Activated T-helper 9 cell treated with anti-CD3 and anti-CD28 coated beads, Interleukin-2, amount 50 U/mL, for 16 hours (primary cell): ENCODE measurements at places on chromosomes 5 and 9.

DNA sequence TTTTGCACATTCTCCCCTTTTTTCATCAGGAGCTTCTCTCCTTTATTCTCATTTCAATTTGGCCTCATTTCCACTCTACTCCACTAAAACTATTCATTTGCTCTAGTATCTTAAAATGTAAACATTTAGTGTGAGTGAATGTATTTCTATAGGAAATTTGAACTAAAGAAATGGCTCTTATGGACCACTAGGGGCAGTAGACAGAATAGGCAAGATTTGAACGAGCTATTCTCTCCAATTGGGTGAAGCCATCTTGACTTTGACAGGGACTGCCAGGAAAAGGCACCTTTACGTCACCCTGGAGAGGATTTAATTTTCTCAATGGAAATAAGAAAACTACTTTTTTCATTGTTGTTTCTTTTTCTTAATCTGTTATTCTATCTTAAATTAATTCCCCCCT lies 666.3 kb downstream of the DNAH5 start:
- DNase-seq: no peak

DNA sequence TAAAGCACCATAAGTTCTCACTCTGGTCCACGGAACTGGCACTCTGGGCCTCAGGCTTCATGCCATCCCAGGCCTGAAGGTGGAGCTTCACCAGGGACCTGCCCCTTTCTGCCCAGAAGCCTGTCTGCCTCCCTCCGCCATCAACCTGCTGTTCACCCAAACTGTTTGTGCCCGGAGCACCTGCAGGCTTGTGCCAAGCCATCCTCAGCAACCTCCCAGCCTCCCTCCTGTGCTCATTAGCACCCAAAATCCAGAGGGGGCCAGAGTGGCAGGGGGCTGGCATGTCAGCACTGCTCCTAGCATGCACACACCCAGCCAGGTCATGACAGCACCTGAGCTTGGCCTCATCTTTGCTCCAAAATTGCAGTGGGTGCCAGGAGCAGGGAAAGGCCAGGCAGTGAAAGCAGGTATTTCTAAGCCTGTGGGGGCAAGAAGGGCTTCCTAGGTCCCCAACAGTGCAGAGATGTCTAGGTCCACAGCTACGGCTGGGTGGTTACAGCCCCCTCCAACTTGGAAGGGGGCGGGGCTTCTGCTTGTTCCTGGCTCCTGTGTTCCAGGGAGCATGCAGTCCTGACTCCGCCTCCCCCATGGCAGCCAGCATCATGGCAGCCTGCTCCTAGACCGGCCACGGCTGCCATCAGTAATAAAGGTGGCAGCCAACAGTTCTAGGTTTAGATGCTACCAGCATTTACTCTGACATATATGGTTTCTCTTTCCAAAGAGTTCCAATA lies 85.1 kb downstream of the GIN1 start:
- DNase-seq: no peak

DNA sequence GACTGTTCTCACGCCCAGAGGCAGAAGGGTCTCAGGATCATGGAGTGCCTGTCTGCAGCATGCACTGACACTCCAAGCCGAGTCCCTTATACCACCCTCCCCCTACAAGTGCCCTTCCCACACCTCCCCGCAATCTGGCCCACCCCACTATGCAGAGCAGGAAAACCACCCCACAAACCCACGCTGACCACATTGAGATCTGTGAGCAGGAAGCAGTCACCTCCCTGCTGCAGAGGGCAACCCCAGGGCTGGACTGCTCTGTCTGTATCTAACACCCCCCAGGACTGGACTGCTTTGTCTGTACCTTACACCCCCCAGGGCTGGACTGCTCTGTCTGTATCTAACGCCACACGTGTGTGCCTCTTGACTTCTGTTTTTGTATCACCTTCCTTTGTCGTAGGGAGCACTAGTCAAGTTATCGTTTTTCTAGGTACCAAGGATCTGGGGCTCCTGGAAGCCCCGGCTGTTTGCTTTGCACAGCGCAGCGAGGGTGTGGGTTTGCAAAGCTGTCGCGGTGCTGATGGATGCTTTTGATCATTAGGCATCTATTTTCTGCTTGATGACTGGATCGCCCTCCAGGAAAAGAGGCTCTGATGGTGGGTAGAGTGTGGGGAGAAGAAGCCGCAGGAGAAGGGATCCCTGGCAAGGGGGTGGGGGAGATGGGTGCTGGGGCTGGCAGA lies 21.5 kb downstream of the OLFM1 start:
- no peak for DNase-seq

DNA sequence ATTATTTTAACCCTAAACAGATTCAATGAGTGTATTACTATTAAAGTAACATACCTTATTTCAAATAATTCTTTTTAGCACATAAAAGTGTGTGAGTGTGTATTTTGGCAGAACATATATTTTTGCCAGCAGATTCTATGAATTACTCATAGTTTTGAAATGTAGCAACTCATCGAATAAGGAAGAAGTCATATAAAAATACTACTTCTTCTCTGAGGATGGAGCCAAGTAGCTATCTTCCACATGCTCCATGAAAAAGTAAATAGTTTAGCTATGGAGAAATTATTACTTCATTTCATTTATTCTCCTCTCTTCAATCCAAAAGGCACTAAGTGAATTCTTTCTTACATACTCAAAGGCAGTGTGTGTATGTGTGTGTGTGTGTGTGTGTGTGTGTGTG lies 1090.4 kb upstream of the CDH6 start:
- no peak for DNase-seq

- DNase-seq: no peak
Measured at GRCh38 chr5:132266031-132266835, 8.7 kb downstream of the PDLIM4 start.

DNA sequence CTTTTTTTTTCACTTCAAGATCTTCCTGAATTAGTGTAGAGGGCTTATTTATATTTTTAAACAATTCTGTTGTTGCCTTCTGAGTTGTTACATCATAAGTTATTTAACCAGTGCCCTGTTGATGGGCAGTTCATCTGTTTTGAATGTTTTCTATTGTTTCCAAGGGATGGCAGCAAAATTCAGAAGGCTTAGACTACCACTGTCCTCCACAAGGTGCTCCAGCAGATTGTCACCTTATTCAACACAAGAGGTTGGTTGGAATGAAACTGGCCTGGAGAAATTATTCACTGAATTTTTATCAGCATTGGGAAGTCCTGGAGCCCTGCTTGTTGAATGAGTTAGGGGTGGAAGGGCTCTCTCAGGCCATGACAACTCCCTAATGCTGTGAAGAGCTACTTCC lies 1.3 kb upstream of the KLHL9 start:
- DNase-seq: no peak

- no peak for DNase-seq
Measured at GRCh38 chr5:164210491-164210890, 705.1 kb downstream of the MAT2B start.

GRCh38 chr9:121809356-121810050 lies 158.1 kb downstream of the DAB2IP start:
- no peak for DNase-seq

DNA sequence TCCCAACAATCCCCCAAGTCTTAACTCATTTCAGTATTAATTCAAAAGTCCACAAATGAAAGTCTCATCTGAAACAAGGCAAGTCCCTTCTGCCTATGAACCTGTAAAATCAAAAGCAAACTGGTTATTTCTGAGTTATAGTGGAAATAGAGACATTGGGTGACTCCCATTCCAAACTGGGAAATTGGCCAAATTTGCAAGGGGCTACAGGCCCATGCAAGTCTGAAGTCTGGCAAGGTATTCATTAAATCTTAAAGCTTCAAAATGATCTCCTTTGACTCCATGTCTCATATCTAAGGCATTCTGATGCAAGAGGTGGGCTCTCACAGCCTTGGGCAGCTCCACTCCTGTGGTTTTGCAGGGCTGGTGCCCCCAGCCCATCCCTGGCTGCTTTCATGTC lies 167.9 kb downstream of the HTR1A start:
- DNase-seq: no peak

GRCh38 chr9:5931657-5932056 lies 41.0 kb downstream of the MLANA start:
- DNase-seq: no peak

GRCh38 chr9:91185193-91185886 lies 176.4 kb downstream of the AUH start:
- DNase-seq: no peak

- no peak for DNase-seq
Measured at GRCh38 chr5:32721626-32722025, 10.5 kb downstream of the NPR3 start.

GRCh38 chr9:76531231-76531780 lies 72.3 kb downstream of the GCNT1 start:
- DNase-seq: no peak

DNA sequence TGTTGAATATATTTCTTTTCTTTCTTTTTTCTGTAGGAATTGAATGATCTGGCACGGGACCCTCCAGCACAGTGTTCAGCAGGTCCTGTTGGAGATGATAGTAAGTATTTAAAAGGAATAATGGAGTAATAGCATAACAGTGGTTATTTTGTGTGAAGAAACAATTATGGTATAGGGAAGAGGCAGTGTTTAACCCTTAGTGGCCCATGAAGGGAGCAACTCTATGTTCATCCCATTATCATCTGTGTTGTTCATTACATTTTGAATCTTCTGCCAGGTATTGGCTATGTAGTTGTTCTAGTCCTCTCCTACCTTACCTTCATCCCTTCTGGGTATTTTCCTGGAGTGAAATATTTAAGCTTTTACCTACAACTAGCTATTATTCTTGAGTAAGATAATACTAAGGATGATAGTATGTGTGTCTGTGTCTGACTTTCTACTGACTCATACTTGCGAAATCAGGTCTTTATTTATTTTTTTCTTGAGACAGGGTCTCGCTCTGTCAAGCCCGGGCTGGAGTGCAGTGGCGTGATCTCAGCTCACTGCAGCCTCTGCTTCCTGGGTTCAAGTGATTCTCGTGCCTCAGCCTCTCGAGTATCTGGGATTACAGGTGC lies 39.3 kb downstream of the UBE2D2 start:
- no peak for DNase-seq

GRCh38 chr9:127570533-127571111 lies 41.5 kb upstream of the STXBP1 start:
- DNase-seq: no peak

DNA sequence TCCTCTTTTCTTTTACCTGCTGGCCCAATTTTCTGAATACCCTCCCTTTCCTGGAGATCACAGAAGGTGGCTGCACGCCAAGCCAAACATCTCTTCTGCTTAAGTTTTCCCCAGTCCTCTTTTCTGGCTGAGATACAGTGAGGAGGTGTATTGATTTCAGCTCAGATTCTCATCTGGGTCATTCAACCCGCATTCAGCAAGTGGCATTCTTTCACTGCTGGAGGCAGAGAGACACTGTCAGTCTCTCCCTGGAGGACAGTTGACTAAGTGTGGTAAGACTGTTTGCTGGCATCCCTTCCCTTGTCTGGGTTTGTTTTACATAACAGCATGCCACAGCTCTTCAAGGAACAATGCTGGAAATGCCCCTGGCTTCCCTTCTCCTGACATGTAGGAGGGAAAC lies 60.5 kb downstream of the GABRG2 start:
- no peak for DNase-seq

- no peak for DNase-seq
Measured at GRCh38 chr9:16475257-16475656, 395.2 kb downstream of the BNC2 start.

GRCh38 chr9:114226246-114227055 lies 71.1 kb downstream of the COL27A1 start:
- no peak for DNase-seq

- no peak for DNase-seq
Measured at GRCh38 chr5:170537451-170538095, 33.8 kb downstream of the KCNIP1 start.

- no peak for DNase-seq
Measured at GRCh38 chr5:61423487-61424145, 91.6 kb downstream of the ZSWIM6 start.

GRCh38 chr9:37061768-37062167 lies 27.7 kb upstream of the PAX5 start:
- no peak for DNase-seq

GRCh38 chr9:93126825-93127368 lies 7.2 kb downstream of the NINJ1 start:
- no peak for DNase-seq

GRCh38 chr9:134056483-134057306 lies 11.1 kb downstream of the BRD3 start:
- DNase-seq: no peak

DNA sequence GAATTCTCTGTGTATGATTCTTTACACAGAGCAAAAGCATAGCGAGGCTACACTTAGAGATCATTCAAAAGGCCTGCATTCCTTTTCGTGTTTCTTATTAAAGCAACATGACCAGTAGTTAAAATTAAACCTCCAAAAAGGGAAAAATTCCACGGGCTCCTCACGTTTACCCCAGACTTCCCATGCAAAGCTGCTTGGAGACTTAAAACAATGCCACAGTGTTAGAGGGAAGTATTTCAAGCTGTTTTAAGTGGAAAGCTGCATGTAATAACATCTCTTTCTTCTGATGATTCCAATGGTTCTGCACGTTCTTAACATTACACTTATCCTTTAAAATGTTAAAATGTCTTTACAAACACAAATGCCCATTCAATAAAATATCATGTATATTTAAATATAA lies 405.2 kb downstream of the SEMA5A start:
- no peak for DNase-seq

DNA sequence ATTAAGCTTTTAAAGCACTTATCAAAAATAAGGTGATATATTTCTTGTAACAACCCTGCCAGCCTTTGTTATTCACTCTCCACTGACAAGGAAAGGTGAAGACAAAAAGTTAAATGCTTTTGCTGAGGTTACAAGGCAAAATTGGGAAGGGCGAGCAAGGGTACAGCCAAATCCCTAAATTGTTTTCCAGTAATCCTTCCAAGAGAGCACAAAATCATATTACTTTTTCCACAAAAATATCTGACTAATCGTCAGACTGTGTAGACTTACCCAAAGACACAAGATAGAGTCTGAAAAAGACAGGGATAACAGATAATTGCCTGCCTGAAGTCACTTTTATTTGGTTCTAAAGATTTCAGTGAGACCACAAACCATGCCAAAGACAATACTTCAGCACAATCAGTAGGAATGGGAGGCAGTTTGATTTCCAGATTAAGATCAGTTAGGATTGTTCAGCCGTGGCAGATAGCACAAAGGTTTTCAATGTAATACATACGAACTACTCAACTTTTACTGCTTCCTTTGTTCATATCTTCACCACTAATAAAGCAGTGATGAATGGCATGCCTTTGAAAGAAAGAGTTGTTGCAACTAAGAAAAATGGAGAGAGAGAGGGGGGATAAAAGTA lies 383.8 kb upstream of the TUSC1 start:
- DNase-seq: no peak

- no peak for DNase-seq
Measured at GRCh38 chr9:80509358-80509757, 937.6 kb downstream of the TLE4 start.

DNA sequence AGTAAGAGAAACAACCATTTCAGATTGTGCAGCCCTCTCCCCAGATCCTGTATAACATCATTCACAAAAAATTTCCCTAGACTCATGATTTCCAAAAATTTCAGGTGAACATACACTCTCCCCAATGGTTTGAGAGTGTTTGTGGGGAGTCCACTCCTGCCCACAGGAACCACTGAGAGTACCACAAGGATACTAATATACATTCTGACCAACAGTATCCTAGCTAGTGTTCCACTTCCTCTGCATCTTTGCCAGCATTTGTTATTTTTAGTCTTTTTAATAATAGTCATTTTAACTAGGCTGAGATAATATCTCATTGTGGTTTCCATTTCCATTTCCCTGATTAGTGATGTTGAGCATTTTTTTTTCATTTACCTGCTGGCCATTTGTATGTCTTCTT lies 155.4 kb downstream of the DTWD2 start:
- no peak for DNase-seq
